ENCODE measurements at places on chromosomes 11 and 22.

DNA sequence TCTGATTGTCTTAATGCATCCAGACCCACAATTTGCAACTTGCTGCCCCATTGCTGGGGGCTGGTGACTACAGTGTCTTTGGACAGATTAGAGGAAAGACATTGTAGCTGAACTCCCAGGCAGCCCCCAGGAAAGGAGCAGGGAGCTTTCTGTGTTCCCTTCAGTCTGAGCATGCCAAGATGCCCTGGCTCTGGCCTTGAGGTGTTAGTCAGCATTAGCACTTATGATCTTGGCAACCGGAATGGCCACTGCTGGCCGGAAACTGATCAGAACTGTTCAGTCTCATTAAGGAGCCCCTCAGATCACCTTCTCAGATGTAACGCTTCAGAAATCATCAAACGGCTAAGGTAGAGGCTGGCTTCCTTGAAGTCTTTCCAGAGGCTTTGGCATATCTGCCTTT lies 195.2 kb downstream of the NAV2 start:
- DNase-seq: no peak

- no peak for DNase-seq
These were observed 55.5 kb downstream of the CLPB start for GRCh38 chr11:72378704-72379383.

GRCh38 chr22:38782402-38783094 lies 11.4 kb downstream of the DNAL4 start:
- DNase-seq: no peak

- no peak for DNase-seq
These were observed 9.1 kb upstream of the POU2AF2 start for GRCh38 chr11:111236383-111236782.

- no peak for DNase-seq
These were observed 25.3 kb upstream of the LMO1 start for GRCh38 chr11:8288824-8289491.

DNA sequence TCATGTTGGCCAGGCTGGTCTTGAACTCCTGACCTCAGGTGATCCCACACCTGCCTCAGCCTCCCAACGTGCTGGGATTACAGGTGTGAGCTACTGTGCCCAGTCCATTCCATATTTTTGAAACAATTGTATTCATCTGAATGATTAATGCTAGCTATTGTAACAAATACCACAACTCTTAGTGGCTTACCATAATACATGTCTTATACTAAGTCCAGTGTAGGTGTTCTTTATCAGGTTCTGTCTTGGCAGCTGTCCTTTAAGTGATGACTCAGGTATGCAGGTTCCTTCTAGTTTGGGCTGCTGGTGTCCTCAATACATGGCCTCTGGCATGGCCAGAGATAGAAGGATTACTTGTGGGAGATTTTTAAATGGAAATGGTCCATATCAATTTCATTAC lies 39.0 kb downstream of the UVRAG start:
- no peak for DNase-seq

- no peak for DNase-seq
These were observed 20.8 kb downstream of the MUC15 start for GRCh38 chr11:26551186-26551801.

DNA sequence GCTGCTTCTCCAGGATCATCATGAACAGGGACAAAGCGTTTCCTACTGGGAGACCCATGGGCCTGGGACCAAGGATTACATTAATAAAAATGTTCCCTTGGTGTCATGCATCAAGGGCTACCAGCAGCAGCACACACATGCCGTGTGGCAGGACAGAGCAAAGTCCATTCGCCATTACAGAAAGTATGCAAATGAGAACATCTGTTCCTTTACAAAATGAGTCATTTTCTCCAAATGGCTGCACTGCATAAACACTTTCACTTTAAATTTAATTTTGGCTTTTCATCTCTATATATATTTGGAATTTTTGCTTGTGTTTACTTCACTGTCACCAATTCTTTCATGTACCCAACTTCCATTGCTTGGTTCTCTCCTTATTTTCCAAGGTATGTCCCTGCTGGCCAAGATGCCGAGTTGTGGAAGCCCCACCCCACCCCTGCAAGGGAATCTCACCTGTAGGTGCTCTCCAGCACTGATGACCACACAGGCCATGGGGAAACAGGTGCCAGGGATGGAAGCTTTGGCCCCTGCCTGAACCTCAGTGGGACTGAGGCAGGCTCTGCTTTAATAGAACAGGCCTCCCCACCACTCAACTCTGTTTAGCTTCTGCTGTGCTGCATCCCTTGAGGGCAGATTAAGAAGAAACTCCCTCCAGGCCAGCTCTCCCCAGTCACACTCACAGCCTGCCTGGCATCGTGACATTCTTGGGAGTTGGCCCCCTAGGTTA lies 15.6 kb upstream of the GNAZ start:
- DNase-seq: no peak

DNA sequence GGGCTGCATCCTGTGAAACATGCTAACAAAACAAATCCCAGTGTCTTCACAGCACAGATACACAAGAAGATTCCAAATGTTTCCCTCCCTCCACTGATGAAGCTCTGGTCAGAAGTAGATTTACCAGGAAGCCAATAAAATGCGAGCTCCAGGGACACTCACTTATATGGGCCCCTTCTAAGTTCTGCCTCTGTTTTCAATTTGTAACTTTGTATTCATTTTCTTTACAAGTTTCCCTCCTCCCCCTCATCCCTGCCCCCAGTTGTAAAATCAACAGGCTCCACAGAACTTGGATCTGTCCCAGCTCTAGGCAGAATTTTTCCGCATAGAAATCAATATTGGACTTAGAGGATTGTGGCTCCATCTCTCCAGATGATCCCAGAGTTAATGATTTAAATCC lies 48.1 kb upstream of the ME3 start:
- no peak for DNase-seq

DNA sequence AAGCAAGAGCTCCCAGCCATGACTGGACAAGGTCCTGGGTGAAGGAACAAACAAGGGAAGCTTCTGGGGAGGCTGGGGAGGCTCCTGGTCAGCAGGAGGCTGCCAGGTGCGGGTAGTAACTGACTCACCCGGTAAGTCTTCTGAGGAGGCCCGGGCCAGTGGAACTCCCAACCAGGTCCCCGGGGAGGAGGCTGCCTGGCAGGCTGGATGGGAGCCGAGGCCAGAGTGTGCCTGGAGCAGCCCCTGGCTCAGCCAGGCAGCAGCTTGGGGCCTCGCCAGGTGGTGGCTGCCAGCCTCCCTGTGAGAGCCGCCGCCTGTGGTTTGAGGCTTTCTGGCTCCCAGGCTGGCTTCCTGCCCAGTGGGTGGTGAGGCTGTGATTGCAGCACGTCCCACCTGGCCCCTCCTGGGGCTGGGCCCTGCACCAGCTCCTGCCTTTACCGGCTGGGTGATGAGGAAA lies 46.2 kb downstream of the IGF2 start:
- peak; percentile 63 for DNase-seq

DNA sequence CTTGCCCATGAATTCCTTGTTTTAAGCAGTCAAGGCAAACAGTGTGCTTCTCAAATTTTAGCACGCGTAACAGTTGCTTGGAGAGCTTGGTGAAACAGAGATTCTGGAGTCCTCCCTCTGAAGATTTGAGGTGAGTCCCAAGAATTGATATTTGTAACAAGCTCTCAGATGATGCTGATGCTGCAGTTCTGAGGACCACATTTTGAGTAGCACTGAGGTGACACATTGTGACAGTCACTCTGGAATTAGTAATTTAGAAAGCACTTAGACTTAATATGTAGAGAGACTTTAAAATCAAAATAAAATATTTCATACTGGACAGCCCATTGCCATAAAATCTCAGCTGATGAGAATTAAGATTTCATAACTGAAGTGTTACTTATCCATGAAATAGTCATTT lies 38.5 kb downstream of the DNAJC24 start:
- no peak for DNase-seq

- no peak for DNase-seq
These were observed 12.0 kb upstream of the DENND5A start for GRCh38 chr11:9277176-9277575.

GRCh38 chr11:17760102-17761029 lies 25.8 kb downstream of the KCNC1 start:
- DNase-seq: no peak

DNA sequence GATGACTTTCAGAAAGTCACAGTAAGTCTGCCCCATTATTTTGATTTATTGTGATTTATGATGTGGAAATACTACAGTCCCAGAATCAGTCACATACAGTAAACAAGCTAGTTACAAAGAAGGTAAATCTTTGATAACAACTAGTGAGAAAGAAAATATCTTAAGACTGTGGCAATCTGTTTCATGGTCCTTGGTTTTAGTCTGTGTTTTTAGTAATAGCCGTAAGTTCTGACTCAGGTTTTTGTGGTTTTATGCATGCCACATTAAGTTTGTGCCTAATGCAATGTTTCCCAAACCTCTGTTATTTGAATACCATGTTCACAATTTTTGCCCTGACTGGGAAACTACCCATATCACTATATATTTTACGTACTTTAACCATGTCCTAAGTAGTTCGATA lies 6.7 kb downstream of the CEP295 start:
- DNase-seq: no peak

DNA sequence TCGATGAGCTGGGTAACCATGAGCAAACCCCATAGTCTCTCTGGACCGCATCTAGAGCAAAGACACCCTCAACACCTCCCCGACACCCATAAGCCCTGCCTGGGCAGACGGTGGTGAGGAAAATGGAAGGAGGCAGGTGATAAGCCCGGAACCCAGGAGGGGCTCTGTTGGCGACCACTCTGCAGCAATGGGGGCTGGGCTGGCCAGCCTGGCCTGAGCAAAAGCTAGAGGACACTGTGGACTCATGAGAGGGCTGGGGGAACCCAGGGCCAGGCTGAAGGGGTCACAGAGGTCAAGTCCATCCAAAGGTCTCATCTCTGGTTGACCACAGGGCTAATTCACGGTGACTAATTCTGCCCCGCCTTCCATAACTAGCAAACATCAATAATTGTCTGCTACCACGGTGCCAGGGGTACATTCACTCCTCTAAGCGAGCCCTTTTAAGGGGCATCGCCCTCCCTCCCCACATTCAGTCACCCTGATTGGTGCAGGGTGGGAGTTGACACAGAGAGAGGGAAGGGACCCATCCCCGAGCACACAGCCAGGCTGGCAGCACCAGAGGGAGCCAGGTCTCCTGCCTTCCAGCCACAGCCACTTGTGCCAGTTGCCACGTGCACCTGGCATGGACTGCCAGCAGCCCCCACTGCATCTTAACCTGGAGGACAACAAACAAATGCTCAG lies 4.0 kb downstream of the PYGM start:
- no peak for DNase-seq

- no peak for DNase-seq
These were observed 72.6 kb downstream of the C22orf31 start for GRCh38 chr22:28989035-28989464.

DNA sequence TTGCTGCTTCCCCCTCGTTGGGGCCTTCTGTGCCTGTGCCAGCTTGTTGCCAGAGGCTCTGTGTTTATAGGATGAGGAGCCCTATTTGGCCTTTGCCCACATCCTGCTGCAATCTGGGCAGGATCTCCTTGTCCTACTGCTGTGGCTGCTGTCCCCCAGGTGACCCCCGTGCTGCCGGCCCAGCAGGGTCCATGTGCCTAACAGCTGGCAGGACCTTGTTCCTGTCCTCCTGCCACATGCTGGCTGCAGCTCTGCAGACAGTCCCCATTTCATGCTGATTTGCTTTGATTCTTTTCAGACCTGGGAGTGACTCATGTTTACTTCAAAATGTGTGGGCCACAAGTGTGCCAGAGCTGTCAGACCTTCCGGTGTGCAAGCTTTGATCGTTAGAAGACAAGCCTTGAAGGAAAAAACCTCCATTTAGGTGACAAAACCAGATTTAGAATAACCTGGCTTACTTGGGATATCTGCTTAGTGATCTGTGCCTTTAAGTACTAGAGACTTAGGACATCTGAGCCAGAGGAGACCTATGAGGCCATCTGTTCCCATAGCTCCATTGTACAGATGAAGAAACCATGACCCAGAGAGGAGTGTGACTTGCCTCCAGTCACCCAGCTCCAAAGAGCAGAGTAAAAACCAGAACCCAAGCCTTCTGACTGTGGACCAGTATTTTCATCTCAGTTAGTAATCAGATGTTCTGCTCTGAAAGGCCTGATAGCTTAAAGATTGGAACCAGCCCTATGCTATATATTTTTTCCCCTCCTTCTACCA lies 11.1 kb downstream of the NAV2 start:
- peak; percentile 60 for DNase-seq

DNA sequence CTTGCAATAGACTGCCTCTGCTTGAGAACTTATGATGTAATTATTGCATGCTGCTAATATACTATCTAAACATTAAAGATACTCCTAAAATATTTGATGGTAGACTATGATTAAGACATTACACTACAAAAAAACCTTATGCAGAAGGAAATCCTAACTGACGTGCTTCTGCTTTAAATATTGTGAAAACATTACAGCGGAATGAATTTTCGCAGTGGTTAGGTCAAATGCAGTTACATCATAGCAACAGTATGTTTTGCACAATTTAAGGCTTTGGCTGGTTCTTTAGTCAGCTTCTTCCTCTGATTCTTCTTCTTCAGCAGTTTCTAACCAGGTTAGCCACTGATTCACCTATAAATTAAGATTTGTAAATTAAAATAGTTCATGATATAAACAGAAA lies 11.2 kb downstream of the EIF4G2 start:
- DNase-seq: no peak

Data from CD4-positive, alpha-beta T cell treated with Interleukin-21 for 1 hour (primary cell).